ENCODE measurements at places on chromosomes 7 and 10.

GRCh38 chr10:119724593-119725516, 995 bp upstream of the INPP5F start:
- DNase-seq = no peak

- no peak for DNase-seq
These were observed 60.2 kb downstream of the ZNF277 start for GRCh38 chr7:112266595-112267270.

GRCh38 chr10:119248681-119249080, 41.3 kb downstream of the GRK5 start:
- DNase-seq = no peak

DNA sequence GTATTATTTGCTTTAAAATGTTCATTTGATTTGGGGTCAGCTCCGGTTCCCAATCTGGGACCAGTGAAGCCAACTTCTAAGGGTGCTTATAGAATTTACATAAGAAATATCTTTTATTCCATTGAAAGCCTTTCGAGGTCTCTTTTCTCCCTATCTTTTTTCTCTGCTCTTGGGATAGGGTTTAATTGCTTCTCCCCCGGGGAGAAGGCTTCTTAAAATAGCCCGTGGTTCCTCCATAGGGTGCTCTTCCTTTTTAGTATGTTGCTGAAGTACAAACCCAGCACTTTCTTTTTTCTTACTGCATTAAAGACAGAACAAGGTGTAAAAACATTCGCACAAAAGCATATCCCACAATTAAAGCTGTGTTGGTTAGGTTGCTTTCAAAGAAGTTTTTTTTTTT, 107.5 kb downstream of the POU6F2 start:
- DNase-seq = no peak

GRCh38 chr7:92044148-92044547, 90.1 kb downstream of the CYP51A1 start:
- DNase-seq = no peak

DNA sequence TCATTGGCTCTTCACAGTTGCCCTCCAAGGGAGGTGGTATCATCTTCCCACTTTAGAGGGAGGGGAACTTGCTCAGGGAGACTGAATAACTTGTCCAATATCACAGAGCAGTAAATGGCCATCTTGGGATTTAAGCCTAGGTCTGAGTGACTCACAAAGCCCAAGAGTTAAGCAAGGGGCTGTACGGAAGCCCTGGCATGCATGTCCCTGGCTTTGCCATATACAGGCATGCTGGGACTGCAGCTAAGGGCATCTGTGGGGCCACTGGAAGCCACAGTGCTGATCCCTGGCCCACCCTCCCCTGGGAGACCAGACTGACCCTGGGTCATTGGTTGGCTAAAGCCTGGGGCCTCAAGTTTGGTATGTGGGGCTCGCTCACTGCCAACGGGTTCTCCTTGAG, 3.1 kb downstream of the VSIR start:
- no peak for DNase-seq

DNA sequence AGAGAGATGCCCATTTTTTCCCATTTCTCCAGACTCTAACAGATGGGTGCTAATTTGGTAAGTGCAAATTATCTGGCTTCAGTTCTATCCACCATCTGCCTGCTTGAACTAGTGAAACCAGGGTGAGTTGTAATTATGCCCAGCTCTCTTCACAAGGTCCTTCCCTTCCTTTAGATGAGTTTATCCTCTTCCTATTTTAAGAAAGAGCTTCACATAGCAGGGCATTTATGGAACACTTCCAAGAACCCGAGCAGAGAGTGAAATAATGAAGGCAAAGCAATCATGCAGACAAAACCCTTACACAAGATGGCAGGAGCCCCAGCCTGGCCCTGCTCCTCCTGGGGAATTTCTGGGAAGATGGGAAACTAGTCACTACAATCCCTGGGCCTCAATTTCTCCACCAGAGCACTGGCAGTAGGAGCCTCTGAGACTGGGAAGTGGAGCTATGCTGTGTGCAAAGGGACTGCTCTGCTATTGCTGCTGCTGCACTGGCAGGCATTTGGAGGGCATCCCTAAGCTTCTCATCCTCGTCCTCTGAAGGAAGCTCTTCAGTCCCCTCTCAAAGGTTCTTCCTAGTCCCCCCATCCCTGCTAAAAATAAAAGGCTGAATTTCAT, 33.7 kb upstream of the PLXNA4 start:
- DNase-seq = no peak

- no peak for DNase-seq
These were observed 209.6 kb downstream of the KIAA1217 start for GRCh38 chr10:24418532-24418931.

DNA sequence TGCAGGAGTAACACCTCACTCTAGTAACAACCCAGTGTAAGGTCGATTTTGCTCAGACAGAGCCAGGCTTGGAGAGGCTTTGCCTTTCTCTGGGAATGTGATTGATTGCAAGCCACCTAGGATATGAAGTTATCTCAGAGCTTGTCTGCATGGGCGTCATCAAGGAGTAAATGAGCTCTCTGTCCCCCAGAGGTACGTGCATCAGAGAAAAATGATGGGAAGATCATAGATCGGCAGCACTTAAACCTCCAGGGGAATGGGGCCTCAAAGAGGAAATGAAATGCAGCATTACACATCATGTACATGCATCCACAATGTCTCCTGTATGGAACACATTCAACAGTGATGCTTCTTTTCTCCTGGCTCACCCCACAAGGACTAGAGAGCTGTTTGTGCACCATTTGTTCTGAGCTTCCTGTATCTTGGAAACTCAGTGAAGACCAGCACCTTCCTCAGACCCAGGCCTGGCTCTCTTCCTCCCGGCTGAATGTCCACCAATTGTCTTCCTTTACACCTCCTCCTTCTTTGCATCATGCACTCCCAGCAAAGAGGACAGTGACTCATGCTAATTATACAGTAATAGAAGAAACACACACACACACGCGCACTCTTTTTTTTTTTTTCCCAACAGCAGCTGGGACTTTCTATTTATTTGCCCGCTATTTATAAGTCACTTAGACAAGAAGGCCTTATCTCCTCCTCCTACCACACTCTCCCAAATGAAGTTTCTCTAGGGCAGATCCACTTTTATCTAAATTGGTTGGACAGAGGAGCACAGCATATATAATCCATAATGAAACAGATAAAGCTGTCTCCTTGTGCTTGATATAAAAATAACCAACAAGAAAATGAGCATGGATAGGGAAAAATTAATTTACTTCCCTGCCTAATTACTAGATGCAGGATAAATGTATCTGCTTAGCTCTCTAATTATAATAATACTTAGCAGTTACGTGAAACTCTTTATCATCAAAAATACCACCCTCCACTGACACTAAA, 990.7 kb downstream of the CCSER2 start:
- DNase-seq = no peak

DNA sequence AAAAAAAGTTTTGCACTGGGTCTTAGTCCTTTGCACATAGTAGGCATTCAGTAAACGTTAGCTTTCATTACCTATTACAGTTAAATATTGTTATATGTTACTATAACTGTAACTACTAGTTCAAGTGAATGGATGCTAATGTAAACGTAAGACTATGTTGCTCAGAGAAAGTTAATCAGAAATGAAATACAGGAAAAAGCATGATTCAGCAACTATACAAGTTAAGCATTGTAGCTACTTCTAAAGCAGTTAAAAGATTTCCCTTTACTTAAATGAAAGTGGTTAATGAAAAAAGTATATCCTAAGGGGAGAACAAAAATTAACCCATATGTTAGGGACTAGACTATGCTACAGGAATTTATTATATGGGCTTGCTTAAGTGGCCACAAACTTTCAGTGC, 121.2 kb downstream of the SKAP2 start:
- DNase-seq = no peak

DNA sequence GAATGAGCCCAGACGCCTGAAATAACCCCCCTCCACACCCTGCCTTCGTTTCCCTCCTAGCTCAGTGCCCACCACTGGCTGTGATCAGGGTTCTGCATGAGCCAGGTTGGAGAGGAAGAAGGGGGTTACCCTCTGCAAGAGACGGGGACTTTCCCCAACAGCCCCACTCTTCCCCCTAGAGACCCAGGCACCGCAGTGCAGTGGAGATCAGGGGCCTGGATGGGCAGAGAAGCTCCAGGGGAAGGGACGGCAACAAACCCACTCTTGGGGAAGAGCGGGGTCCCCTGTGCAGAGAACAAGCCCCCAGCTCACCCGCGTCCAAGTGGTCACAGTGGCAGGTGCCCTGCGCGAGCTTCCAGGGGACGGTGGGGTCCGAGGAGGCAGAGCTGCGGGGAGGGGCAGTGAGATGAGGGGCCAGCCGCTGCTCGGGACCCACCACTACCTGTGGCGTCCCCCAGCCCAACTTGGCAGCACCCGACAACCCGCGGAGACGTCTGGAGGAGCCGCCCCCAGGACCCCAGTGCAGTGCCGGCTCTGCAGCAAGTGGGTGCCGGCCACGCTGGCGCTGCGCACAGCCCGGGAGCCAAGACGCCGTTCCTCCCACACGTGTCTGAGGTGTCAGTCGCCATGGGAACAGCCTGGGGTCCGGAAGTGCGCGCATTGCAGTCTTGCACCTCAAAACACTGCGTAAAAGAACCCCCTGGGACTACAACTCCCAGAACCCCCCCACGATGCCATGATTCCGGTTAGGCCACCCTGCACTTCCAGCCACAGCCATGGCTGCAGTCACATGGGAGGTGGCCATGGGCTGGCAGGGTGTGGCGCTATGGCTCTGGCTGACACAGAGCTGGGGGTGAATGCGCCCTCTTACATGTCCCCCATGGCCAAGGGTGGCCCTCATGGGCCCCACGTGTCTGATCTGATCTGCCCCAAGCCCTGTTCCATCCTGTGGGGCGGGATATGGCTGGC, 45.8 kb upstream of the WIPI2 start:
- DNase-seq = no peak

- DNase-seq = no peak
These were observed 48.4 kb upstream of the CYTH3 start for GRCh38 chr7:6320791-6321190.

Measured in C1 segment of cervical spinal cord (tissue), 14 donors.